ENCODE measurements at places on chromosomes 4 and X.

GRCh38 chr4:70772929-70773555 is 51.3 kb downstream of the RUFY3 start:
- no peak for DNase-seq

DNA sequence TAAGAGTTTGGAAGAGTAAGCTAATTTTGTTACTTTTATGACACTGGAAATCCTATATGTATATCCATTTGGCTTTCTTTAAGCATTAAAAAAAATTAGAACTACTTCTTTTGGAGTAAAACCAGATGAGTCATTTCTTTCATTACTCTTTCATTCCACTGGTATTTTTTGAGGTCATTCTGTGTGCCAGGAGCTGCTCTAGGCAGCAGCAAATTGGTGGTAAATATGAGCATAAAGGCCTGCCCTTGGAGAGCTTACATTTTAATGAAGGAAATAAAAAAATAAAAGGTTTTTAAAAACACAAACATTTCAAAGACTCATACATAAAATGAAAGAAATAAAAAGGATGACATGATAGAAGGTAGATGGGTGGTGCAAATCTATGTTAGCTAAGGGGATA is 37.4 kb downstream of the MID1 start:
- peak; percentile 12 for DNase-seq

DNA sequence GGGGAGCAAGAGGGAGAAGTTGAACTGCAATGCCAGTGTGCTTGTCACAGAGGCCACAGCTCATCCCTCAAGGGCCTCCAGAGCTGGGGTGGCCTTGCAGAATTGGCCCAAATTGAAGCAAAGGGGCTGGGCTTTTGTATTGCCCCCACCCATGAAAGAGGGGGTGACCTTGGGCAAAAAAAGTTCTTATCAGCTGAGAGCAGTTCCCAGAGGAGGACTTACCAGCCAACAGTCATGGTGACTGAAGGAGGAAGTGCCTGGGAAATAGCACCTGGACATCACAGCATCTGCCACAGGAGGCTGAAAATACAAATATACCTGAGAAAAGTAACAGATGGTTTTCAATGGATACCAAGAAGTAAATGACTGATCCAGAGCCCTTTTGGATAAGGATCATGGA is 262.4 kb downstream of the MID1IP1 start:
- no peak for DNase-seq

GRCh38 chrX:16687514-16687913 is 25.0 kb downstream of the CTPS2 start:
- DNase-seq, result peak; percentile 47

- DNase-seq, result no peak
Measured at GRCh38 chr4:165388756-165389155, 9.9 kb downstream of the CPE start.

- no peak for DNase-seq
Measured at GRCh38 chrX:22666441-22666840, 333.3 kb upstream of the DDX53 start.
